Vagina (tissue), 2 donors: ENCODE measurements at places on chromosomes 16 and 17.

DNA sequence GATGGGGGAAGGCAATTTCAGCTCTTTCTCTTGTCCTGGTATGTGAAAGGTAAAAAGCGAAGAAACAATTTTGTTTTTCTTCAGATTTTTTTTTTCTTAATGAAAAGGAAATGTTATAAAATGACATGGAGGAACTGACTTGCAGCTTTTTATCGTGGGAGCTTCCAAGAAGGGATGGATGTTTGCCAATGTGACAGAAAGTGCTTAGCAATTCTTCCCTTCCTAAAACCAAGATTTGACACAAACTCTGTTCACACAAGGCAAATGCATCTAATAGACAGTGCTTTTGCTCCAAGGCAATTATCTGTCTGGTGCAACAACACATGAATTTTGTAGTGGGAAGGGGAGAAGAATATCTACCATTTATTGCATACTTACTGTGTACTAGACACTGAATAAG lies 988.5 kb downstream of the CDH11 start:
- DNase-seq: no peak
- no peak overlapping the region for H3K27ac ChIP-seq
- no peaks in the 10 kb centered on the region for H3K4me1 ChIP-seq
- H3K27me3 ChIP-seq: no peaks in the 10 kb centered on the region
- no peak overlapping the region for H3K4me3 ChIP-seq

- H3K27me3 ChIP-seq: no peaks in the 10 kb centered on the region
- H3K36me3 ChIP-seq: peaks cover 5% of the 10 kb centered on the region
- H3K4me3 ChIP-seq: no peak overlapping the region
- no peak for DNase-seq
These were observed 84.2 kb downstream of the ZFHX3 start for GRCh38 chr16:72963533-72964315.

GRCh38 chr17:30228011-30228410 lies 7.5 kb downstream of the SLC6A4 start:
- no peaks in the 10 kb centered on the region for H3K4me1 ChIP-seq
- no peaks in the 10 kb centered on the region for H3K36me3 ChIP-seq
- no peak overlapping the region for H3K4me3 ChIP-seq
- no peak for DNase-seq
- no peak overlapping the region for H3K27ac ChIP-seq

DNA sequence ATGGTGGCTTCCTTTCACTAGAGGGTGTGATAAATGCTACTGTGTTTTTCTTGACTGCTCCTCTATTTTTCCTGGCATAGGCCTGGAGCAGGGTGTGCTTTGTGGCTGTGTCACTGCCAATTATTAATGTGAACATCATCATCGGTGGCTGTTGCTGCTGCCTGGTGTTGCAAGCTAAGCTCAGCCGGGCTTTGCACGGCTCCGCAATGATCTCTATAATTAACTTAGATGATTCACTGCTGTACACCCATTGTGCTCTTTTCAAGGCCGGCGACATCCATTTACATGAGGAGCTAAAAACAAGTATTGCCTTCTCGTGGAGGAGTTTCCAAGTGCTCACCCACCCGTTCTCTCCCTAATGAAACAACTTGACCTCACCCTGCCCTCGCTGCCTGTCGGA lies 160.1 kb upstream of the IRX3 start:
- H3K4me3 ChIP-seq: no peak overlapping the region
- H3K27ac ChIP-seq: no peak overlapping the region
- no peaks in the 10 kb centered on the region for H3K36me3 ChIP-seq
- H3K27me3 ChIP-seq: no peaks in the 10 kb centered on the region

DNA sequence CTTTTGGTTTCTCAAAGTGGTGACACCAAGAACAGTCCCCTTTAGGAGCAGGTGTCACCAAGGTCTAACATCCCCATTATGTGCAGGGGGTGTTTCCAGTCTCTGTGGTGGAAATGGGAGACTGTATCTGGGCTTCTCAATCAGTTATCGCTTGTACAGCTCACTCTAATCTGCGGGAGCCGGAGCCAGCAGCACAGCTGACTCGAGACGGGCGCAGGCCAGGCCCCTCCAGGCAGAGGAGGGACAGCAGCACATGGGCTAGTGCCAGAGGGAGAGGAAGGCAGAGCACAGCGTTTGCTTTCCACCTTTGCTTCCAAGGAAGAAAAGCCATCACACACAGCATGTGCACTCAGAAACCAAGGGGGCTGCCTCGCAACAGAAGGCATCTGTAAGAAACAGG lies 91.2 kb upstream of the CREBBP start:
- no peak overlapping the region for H3K27ac ChIP-seq
- H3K27me3 ChIP-seq: no peaks in the 10 kb centered on the region
- no peaks in the 10 kb centered on the region for H3K4me1 ChIP-seq
- peaks cover 10% of the 10 kb centered on the region for H3K36me3 ChIP-seq

- DNase-seq: no peak
- no peak overlapping the region for H3K4me3 ChIP-seq
- no peaks in the 10 kb centered on the region for H3K36me3 ChIP-seq
- H3K27me3 ChIP-seq: no peaks in the 10 kb centered on the region
These were observed 12.9 kb upstream of the BBS2 start for GRCh38 chr16:56532714-56533113.

GRCh38 chr17:63955791-63956190 lies 16.9 kb downstream of the SCN4A start:
- DNase-seq: no peak
- H3K27ac ChIP-seq: no peak overlapping the region

GRCh38 chr17:63696381-63696961 lies 3.5 kb downstream of the LIMD2 start:
- peaks cover 4% of the 10 kb centered on the region for H3K36me3 ChIP-seq
- H3K4me3 ChIP-seq: no peak overlapping the region
- no peak overlapping the region for H3K27ac ChIP-seq
- no peak for DNase-seq

DNA sequence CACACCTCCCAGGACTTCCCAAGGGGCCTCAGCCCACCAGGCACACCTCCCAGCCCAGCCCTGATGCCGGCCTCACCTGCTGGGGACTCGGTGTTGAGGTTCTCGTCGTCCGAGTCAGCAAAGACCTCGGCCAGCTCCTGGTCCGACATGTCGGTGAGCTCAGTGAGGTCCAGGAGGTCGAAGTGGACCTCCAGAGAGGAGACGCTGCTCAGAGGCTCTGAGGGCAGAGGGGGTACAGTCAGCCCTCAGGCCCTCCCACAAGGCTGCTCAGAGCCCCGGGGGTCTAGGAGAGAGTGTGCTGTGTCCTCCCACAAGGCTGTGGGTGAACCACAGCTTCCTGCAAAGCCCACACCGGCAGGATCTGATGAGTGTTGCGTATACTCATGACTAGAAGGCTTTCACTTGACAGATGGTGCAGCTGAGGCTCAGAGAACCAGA lies 10.5 kb downstream of the DBNDD1 start:
- no peak overlapping the region for H3K27ac ChIP-seq
- DNase-seq: no peak
- no peaks in the 10 kb centered on the region for H3K36me3 ChIP-seq
- H3K27me3 ChIP-seq: no peaks in the 10 kb centered on the region
- H3K4me3 ChIP-seq: no peak overlapping the region

- H3K27me3 ChIP-seq: no peaks in the 10 kb centered on the region
- peaks cover 48% of the 10 kb centered on the region for H3K4me1 ChIP-seq
- H3K36me3 ChIP-seq: no peaks in the 10 kb centered on the region
- no peak for DNase-seq
- peak overlapping the region; percentile 93 for H3K27ac ChIP-seq
- peak overlapping the region; percentile 84 for H3K4me3 ChIP-seq
These were observed 961 bp downstream of the AMFR start for GRCh38 chr16:56424404-56424764.
